CD4-positive, alpha-beta T cell treated with Interleukin-2 at 100 ng/mL for 4 hours (primary cell): ENCODE measurements at places on chromosomes 11 and 22.

DNA sequence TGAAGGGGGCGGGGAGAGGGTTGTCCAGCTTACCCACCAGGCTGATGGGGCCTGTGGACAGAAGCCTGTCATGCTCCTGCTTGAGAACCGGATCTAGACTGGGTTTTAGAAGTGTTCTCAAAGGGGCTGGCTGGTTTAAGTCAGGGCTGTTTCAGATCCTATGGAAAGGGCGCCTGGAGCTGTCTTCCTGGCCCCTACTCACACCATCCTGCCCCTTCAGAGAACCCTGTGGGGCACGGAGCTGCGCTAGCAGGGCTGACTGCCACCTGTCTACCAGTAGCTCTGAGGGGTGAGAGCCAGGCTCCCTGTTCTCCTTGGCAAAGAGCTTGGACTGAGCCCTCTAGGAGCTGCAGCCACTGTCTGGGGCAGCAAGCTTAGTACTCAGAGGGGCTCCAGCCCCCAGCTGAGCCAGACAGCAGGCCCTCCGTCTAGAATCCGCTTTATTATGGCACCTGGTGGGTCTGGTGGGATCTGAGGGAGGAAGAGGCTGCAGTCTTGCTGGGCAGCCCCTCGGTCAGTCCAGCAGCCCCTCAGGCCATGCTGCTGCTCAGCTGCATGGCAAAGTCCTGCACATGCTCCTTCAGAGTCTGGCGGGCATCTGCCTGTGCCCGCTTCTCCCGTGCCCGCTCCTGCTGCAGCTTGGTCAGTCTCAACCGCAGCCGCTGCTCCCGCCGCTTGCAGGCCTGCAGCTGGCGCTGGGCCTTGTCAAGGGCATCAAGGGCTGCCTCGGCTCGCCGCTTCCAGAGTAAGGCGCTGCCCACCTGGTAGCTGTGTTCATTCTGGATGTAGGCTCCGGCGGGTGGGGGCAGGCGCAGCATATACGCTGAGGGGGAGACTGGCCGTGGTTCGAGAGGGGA lies 2.3 kb downstream of the THAP7 start:
- no peak for DNase-seq

GRCh38 chr11:86052693-86053641 lies 15.9 kb downstream of the PICALM start:
- DNase-seq: no peak

- no peak for DNase-seq
These were observed 394.3 kb downstream of the TMEM135 start for GRCh38 chr11:87432022-87432421.

DNA sequence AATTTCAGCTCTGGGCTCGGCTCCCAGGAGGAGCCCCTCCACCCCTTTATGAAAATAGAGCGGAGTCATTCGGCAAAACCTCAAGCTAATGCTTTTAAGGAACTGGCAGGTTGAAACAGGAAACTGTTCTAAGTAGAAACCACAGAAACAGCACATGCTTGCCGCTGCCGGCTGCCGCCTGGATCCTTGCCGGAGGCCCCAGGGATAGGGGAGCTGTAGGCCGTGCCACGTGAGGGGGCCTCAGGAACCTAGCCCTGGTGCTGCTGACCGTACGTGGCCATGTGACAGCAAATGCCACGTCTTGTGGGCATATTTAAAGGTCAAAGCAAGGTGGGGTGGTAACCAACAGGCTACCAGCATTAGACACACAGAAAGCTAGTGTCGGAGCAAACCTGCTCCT lies 77.9 kb upstream of the TIMP3 start:
- DNase-seq: peak; percentile 22

DNA sequence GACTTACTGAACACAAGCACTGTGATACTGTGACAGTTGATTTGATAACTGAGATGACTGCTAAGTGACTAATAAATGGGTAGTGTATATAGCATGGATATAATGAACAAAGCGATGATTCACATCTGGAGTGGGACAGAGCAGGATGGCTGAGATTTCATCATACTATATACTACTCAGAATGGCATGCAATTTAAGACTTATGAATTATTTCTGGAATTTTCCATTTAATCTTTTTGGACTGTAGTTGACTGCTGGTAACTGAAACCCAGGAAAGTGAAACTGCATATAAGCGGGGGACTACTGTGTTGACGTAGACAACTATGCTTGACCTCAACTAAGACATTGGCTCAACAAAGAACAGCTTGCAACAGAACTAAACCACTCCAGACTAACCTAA lies 20.0 kb upstream of the NUCB2 start:
- no peak for DNase-seq
